Activated CD4-positive, alpha-beta T cell treated with anti-CD3 and anti-CD28 coated beads, Interleukin-10, Interleukin-2, amounts not matched to agents 100 ng/mL and 50 ng/mL, durations not matched to agents 16 hours and 8 hours (primary cell): ENCODE measurements at places on chromosomes 7 and 10.
A peak's percentile ranks its signal among the peaks of the same experiment; 100 is the strongest.

- DNase-seq = no peak
Observed at GRCh38 chr10:12797471-12798262, 203.8 kb downstream of the CCDC3 start.

DNA sequence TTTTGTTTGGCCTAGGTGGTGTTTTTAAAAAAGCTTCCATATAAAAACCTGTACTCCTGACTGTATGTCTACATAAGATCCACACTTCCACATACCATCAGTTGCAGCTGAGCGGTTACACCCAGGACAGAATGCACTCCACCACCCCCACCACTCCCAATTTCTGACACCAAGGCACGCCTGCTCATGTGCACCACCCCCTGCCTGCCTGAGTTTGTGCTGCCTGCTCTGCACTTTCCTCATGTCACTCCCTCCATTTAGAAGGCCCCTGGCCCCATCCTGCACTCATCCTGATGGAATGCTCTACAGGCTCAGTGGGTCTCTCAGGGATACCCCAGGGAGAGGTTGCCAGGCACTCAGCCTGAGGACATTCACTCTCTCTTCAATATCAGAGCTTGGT, 6.5 kb downstream of the VPS41 start:
- DNase-seq = no peak

DNA sequence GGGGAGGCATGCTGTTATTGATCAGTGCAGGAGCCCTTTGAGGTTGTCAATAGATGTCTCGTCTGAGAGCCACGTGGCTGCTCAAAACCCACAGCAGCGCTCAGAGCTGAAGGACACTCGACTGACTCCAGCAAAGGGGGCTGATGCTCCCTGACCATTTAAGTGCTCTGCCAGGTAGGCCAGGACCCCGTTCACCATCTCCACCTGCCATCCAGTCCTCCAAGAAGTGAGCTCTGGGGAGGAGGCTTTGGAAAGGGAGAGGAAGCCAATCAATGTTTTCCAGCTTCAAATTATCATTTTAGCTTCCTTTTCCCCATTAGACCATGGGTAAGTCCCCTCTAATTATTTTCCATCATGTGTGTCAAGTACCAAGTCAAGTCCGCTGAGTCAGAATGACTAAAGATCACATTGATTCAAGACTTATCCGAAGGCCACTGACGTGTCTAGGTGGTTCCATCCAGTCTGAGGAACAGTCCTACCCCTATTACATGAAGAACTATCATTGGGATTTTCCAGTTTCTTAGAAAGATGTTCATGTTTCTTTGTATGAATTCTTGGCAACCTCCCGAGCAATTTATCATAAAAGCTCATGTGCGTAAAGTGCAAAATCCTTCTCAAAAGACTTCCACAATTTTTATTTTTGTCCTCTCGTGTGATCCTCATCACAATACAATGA, 302.6 kb upstream of the LYZL1 start:
- DNase-seq = no peak

GRCh38 chr10:36721871-36722270, 403.5 kb upstream of the ANKRD30A start:
- no peak for DNase-seq

DNA sequence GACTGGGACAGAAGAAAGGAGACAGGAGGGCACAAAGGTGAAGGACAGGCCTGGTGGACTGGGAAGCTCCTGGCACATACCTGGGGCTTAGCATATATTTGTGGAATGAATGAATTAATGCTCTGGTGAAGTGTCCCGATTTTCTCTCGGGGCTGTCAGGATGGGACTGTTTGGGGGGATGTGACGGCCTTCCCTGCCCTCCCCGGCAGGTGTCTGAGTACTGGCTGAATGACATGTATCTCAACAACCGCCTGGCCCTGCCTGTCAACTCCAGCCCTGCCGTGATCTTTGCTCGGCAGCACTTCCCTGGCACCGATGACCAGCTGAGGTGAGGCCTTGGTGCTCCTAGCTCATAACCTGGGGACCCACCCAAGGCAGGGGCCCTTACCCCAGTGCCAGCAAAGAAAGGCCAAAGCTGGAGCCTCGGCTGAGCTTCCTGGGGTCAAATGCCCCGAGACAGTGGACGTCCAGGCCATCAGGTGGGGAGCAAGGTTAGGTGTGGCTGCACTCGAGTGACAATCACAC, 6.5 kb downstream of the CHAT start:
- DNase-seq = no peak

DNA sequence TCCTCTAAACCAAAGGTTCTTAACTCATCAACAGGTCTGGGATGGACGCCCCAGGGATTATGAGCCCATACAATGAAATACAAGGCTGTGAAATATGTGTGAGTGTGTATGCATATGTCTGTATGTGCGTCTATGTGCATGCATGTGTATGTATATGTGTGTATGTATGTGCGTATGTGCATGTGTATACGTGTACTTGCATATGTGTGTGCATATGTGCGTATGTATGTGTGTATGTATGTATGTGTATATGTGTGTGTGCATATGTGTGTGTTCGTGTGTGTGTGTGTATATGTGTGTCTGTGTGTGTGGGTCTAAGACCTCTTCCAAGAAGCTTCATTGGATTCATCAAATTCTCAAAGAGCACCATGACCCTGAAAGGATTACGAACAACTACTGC, 112.3 kb downstream of the SFMBT2 start:
- no peak for DNase-seq

GRCh38 chr7:129655811-129656210, 44.3 kb downstream of the NRF1 start:
- no peak for DNase-seq

GRCh38 chr10:95413588-95413987, 122.8 kb upstream of the PDLIM1 start:
- no peak for DNase-seq

GRCh38 chr7:18894155-18894554, 223.3 kb downstream of the TWIST1 start:
- DNase-seq = no peak

DNA sequence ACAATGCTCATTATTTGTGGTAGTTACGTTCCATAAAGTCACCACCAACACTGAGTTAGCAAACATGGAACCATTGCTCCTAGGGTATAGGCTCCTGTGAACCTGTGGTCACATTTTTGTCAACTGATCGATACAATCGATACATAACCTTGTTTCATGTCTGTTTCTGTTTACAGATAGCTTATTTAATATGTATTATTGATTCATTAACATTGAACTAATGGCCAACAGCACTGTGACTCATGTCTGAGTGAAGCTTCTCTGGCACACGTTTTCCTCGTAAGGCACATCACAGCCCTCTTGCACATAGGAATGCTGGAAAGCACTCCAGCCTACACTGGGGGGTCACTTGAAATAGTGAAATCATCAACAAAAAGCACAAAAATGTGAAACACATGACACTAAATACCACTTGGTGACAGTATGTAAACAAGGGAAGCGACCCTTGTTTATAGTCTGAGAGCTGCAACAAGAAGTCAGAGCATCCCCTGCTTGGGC, 27.0 kb downstream of the GHRHR start:
- DNase-seq = no peak

GRCh38 chr10:78959924-78960285, 108.9 kb upstream of the ZMIZ1 start:
- no peak for DNase-seq

- no peak for DNase-seq
Observed at GRCh38 chr7:6718124-6718523, 11.4 kb upstream of the ZNF12 start.

GRCh38 chr7:142240546-142240945, 17.3 kb downstream of the PRSS58 start:
- no peak for DNase-seq

- DNase-seq = no peak
Observed at GRCh38 chr7:111517549-111517951, 44.7 kb downstream of the IMMP2L start.

DNA sequence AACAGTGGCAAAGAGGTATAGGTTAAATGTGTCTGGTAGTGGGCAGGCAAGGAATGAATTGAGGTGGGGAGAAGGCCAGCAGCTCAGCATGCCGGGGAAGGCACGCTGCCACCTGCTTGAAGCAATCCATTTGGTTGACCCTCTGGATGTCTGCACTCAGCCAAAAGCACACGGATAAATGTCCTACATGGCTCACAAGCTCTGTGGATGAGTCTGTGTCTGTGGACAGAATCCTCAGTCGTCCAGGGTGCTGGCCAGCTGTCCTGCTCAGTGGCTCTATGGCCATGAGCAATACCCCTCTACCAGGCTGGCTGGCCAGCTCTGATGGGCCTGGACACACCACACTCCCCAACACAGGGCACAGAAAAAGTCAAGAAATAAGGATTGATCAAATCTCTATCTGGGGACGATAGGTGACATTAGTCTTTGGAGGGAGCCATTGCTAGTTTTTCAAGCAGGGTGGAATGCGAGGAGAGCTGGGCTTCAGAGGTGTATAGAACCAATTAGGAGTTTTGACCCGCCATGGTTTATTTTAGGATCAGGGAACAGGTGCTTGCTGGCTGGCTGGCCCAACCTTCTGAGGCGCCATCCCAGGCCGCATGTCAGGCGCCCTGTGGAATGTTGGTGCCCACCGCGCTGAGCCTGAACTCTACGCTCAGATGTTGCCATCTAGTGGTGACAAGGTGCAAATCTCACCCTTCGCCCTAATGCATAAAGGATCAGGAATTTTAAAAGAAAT, 493.4 kb downstream of the TNS3 start:
- peak; percentile 29 for DNase-seq

DNA sequence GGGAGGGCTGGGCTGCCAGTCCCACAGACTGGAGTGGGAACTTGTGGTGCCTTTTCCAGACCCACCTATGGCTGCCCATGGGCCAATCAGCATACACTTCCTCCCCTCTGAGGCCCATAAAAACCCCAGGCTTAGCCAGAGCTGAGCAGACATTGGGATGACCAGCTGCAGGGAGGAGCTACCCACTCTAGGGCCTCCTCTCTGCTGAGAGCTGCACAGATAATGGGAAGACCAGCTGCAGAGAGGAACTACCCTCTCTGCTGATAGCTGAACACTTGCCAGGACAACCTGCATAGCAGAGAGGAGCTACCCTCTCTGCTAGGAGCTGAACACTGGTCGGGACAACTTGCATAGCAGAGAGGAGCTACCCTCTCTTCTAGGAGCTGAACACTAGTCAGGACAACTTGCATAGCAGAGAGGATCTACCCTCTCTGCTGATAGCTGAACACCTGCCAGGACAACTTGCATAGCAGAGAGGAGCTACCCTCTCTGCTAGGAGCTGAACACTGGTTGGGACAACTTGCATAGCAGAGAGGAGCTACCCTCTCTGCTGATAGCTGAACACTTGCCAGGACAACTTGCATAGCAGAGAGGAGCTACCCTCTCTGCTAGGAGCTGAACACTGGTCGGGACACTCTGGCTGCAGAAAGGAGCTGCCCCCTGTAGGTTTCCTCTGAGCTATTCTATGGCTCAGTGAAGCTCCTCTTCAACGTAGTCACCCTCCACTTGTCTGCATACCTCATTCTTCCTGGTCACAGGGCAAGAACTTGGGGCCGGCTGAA, 88.3 kb upstream of the CACUL1 start:
- DNase-seq = no peak

DNA sequence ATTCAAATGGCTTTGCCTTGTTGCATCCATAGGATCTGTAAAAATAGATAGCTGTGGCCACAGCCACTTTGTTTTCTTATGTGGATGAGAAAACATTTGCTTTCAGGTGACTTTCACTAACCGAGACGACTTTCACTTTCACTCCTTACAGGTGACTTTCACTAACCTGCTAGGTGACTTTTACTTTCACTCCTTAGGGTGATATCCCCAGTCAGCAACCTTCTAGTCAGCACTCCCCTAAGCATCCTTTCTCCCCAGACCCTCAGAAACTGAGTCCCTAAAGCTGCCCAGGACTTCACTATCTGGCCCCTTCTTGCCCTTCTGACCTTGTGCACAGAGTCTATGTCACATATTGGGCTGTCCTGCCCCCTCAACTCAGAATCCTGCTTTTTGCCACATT, 177.5 kb downstream of the RELN start:
- peak; percentile 15 for DNase-seq

DNA sequence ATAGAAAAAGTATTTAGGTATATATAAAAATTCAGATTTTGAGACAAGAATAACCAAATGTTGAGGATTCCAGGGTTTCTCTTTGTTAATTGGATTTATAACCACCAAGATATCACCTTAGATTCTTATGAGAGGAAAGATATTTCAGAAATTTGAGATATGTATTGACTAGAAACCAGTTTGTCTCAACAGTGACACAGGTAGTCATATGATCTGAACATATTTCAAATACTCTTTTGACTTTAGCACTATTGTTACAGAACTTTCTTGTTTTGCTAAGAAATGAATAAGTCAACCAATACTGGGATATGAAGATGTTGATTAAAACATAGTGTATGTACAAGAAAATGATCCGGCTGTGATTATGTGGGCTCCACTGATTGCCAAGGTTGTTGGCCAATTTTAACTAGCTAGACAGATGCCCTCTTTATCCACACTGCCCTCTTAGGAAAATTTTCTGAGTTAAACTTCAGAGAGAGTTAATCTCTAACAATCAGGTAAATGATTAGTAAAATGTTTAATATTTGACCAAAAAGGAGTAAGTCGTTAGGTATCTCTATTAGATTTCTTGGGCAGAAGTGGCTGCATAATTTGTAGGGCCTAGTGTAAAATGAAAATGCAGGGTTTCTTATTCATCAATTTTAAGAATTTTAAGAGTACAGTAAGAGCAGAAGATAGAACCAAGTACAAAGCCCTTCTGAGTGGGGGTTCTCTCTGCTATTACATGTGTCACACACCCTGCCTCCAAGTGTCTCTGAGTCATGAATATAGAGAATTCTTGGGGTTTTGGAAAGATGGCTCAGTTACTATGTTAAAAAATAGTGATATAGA, 376.0 kb downstream of the TFEC start:
- DNase-seq = no peak

- no peak for DNase-seq
Observed at GRCh38 chr7:157189405-157189804, 50.7 kb downstream of the UBE3C start.

GRCh38 chr10:103649654-103650423, 156.3 kb downstream of the NEURL1 start:
- DNase-seq = no peak

GRCh38 chr7:17493446-17493845, 195.0 kb downstream of the AHR start:
- DNase-seq = no peak

GRCh38 chr10:114551636-114551972, 106.5 kb downstream of the ABLIM1 start:
- no peak for DNase-seq

DNA sequence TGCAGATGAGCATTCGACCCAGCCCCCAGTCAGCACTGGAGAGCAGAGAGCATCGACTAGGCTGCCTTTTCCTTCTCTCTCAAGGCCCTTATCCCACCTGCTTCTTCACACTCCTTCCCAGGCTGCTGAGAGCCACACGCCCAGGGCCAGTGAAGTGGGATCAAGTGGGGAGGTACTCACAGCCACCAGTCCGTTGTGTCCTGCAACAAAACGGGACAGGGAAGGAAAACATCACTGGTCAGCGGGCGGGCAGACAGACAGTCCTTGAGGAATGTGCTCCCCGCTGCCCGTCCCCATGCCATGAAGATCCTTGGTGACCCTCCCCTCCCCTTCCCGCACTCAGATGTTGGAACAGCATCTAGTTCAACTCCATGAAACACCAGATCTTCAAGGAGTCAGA, 4.2 kb downstream of the PYROXD2 start:
- DNase-seq = no peak

- peak; percentile 34 for DNase-seq
Observed at GRCh38 chr10:23413629-23414089, 25.2 kb upstream of the OTUD1 start.

- DNase-seq = no peak
Observed at GRCh38 chr10:3564346-3565002, 220.5 kb downstream of the KLF6 start.

GRCh38 chr10:25615926-25616325, 318.1 kb upstream of the MYO3A start:
- no peak for DNase-seq
